ENCODE measurements at places on chromosomes 1 and 21. TPM values are rescaled to one million over a fixed set of nuclear protein-coding genes. Genes with fewer than 3 reads are reported as not detected.

DNA sequence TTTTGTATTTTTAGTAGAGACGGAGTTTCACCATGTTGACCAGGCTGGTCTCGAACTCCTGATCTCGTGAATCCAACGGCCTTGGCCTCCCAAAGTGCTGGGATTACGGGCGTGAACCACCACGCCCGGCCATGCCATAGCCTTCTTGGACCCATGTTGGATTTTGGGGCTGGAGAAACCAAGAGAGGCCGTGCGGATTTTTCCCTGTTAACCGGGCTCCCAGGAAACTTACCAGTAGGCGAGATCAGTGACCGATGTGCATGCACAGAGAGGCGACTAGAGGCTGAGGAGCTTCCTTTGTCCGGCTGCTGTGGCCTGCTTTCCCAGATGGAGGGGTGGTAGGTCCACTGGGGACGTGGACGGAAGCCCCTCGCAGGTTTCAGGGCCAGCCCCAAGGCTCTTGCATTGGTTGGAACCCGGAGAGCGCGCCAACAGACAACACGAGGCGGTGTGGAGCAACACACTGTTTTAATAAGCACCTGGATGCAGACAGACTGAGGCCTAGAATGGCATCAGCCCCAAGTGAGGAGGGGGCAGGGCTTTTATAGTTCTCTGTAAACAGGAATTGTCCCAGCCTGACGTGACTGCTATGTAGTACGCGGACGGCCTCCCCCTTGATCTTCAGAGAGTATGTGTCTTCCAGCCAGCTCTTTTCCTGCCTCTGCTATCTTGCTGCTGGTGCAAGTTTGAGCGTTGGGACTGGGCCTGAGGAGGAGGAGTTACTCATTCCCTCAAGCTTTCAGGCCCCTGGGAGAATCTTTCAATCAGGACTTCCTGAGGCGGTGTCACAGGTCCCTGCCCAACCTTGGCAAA, at the start of gene ERVH48-1:
ERVH48-1 (minus strand) TSS at position 517 of the 813 bp plus-strand sequence. CDS start 6,624 bp downstream, outside the sequence.
- no peaks in the 10 kb centered on the region for H3K36me3 ChIP-seq
- H3K27me3 ChIP-seq: no peaks in the 10 kb centered on the region
- peak within 1 kb of the TSS; percentile 35 for H3K4me3 ChIP-seq
- H3K27ac ChIP-seq: peak within 1 kb of the TSS; percentile 67
- DNase-seq: no peak
- peaks cover 16% of the 10 kb centered on the region for H3K4me1 ChIP-seq

DNA sequence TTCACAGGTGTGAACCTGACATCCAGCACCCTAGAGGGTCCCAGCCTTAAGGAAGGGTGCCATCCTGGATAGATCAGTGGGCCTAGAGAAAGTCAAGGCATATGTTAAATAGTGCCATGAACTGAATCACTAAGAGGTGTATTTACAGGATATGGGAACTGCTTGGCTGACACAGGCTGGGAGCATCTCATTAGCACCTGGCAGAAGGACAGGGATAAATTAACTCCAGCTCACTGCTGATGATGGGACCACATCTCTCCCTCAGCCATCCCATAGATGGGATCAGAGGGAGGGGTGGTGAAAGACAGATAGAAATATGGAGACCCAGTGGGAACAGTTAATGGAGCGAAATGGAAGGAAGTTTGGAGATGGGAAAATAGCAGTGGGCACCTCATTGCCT, 122.0 kb downstream of the IGSF21 start:
- H3K4me3 ChIP-seq: no peak overlapping the region
- no peak for DNase-seq
- no peaks in the 10 kb centered on the region for H3K36me3 ChIP-seq
- H3K27me3 ChIP-seq: no peaks in the 10 kb centered on the region
- no peaks in the 10 kb centered on the region for H3K4me1 ChIP-seq
- H3K27ac ChIP-seq: no peak overlapping the region

- DNase-seq: no peak
- no peaks in the 10 kb centered on the region for H3K36me3 ChIP-seq
- no peak overlapping the region for H3K4me3 ChIP-seq
- no peak overlapping the region for H3K27ac ChIP-seq
- H3K4me1 ChIP-seq: no peaks in the 10 kb centered on the region
Observed at GRCh38 chr1:97461782-97462181, 459.1 kb downstream of the DPYD start.

DNA sequence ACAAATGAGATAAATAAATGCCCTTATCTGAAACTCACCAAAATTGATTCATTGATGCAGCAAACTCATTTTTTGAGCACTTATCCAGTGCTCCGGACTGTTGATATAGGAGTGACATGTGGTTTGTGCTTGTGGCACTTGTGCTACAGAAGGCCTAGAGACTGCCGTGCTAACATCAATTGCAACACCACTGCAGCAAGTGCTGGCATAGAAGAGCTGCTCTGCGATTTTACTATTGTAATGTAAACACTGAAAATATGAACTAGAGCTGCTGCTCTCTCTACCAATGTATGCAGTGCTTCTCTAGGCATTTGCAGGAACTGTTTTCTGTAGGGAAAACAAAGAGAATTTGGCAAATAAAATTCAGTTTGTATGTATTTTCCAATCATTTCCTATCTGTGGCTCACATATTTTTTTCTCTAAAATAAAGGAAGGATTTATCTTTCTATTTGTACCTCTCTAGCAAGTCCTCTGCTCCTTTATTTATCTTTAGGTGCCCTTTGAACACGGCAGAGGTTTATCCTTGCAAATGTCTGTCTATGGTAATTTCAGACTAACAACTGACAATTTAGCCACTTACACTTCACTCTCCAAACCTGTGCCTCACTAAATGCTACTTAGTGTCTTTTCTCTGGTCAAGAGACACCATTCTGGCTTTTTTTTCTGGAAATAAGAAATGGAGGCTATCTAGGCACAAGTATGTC, 409.5 kb upstream of the ADGRL2 start:
- no peaks in the 10 kb centered on the region for H3K36me3 ChIP-seq
- no peaks in the 10 kb centered on the region for H3K27me3 ChIP-seq
- no peak overlapping the region for H3K27ac ChIP-seq
- H3K4me1 ChIP-seq: no peaks in the 10 kb centered on the region
- DNase-seq: no peak
- no peak overlapping the region for H3K4me3 ChIP-seq

- no peak overlapping the region for H3K27ac ChIP-seq
- no peaks in the 10 kb centered on the region for H3K36me3 ChIP-seq
- H3K4me3 ChIP-seq: no peak overlapping the region
- no peaks in the 10 kb centered on the region for H3K4me1 ChIP-seq
- no peak for DNase-seq
Observed at GRCh38 chr1:76083189-76083588, 8.6 kb downstream of the ST6GALNAC3 start.

DNA sequence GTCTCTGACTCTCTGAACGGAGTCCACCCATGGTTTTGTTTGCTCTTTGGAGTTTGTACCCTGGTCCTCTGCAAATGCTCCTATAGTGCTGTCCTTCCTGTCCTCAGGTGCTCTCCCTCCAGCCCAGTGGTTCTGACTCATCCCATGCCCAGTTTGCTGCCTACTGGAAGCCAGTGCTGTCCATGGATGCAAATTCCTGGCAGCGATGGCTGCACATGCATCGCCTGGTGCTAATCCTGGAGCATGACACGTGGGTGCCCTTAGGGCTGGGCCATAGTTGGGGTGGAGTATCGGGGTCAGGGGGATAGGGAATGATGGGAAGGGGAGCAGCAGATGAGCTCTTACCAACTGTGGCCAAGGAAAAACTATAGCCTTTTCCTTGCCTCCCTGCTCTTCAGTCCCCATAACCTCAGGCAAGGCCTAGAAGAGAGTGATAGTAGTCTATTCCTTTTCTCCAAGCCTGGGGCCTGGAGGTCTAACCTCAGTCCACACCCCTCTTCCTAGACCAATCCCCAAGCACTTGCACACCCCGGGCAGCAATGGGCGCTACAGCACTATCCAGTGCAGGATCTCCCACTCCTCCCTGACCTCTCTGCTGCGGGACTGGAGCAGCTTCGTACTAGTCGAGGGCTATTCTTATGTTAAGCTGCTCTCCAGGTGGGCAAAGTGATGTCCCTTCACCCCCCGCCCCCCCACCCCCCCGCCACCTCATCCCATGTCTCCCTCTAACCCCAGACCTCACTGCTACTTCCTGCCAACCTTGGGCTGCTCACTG, 31.6 kb downstream of the HYI start:
- no peak for DNase-seq
- no peak overlapping the region for H3K27ac ChIP-seq
- no peak overlapping the region for H3K4me3 ChIP-seq
- H3K36me3 ChIP-seq: peaks cover 34% of the 10 kb centered on the region
- H3K27me3 ChIP-seq: no peaks in the 10 kb centered on the region

- DNase-seq: no peak
- no peaks in the 10 kb centered on the region for H3K27me3 ChIP-seq
- H3K4me3 ChIP-seq: no peak overlapping the region
- H3K27ac ChIP-seq: no peak overlapping the region
Observed at GRCh38 chr1:90220941-90221693, 226.2 kb downstream of the ZNF326 start.

- H3K4me3 ChIP-seq: peak overlapping the region; percentile 83
- no peaks in the 10 kb centered on the region for H3K27me3 ChIP-seq
- no peak for DNase-seq
Observed at GRCh38 chr1:110336300-110337039, 2.7 kb upstream of the RBM15 start.

GRCh38 chr21:35849144-35849543, 211.2 kb downstream of the SETD4 start:
- no peak overlapping the region for H3K27ac ChIP-seq
- DNase-seq: no peak
- no peak overlapping the region for H3K4me3 ChIP-seq
- H3K27me3 ChIP-seq: peaks cover 2% of the 10 kb centered on the region

GRCh38 chr21:41851090-41851790, 27.9 kb downstream of the PRDM15 start:
- H3K4me3 ChIP-seq: no peak overlapping the region
- no peak overlapping the region for H3K27ac ChIP-seq
- no peaks in the 10 kb centered on the region for H3K27me3 ChIP-seq
- peaks cover 9% of the 10 kb centered on the region for H3K36me3 ChIP-seq
- DNase-seq: no peak

- no peaks in the 10 kb centered on the region for H3K27me3 ChIP-seq
- H3K4me3 ChIP-seq: peak within 1 kb of the TSS; percentile 77
- no peak for DNase-seq
- H3K36me3 ChIP-seq: peaks cover 3% of the 10 kb centered on the region
- peak within 1 kb of the TSS; percentile 29 for H3K27ac ChIP-seq
Observed at GRCh38 chr1:6554907-6555778, at the start of gene TAS1R1. TSS of gene TAS1R1 (plus strand) at chr1:6555307. CDS start at chr1:6555374, 67 bp downstream.

DNA sequence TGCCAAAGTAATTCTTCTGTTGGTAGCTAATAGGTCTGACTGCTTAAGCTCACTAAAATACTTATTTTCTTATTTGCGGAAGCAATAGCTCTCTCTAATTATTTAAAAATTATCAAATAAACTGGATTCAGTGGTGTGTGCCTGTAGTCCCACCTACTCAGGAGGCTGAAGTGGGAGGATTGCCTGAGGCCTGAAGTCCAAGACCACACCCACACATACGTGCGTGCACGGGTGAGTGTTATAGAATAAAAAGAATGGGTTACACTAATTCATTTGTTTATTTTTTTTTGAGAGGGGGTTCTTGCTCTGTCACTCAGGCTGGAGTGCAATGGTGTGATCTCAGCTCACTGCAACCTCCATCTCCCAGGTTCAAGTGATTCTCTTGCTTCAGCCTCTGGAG, 94.2 kb upstream of the HNRNPU start:
- H3K4me1 ChIP-seq: peaks cover 4% of the 10 kb centered on the region
- no peak for DNase-seq
- no peaks in the 10 kb centered on the region for H3K36me3 ChIP-seq
- peaks cover 1% of the 10 kb centered on the region for H3K27me3 ChIP-seq
- H3K27ac ChIP-seq: no peak overlapping the region
- H3K4me3 ChIP-seq: no peak overlapping the region

- H3K27ac ChIP-seq: peak overlapping the region; percentile 99
- peaks cover 33% of the 10 kb centered on the region for H3K36me3 ChIP-seq
- H3K4me3 ChIP-seq: peak overlapping the region; percentile 85
Observed at GRCh38 chr21:44914176-44914874, 6.4 kb downstream of the ITGB2 start.

DNA sequence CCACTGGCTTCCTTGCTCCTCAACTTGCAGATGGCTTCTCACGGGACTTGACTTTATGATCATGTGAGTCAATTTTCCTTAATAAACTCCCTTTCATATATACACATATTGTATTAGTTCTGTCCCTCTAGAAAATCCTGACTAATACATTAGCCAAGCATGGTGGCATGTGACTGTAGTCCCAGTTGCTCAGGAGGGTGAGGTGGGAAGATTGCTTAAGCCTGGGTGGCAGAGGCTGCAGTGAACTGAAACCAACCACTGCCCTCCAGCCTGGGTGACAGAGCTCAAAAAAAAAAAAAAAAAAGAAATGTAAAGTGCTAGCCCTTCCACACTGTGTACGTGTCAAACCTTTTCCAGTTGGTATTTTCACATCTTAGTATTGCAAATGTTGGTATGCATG, 857.0 kb downstream of the LTN1 start:
- no peak for DNase-seq
- H3K4me1 ChIP-seq: no peaks in the 10 kb centered on the region
- H3K27ac ChIP-seq: no peak overlapping the region
- H3K27me3 ChIP-seq: no peaks in the 10 kb centered on the region
- H3K36me3 ChIP-seq: no peaks in the 10 kb centered on the region

DNA sequence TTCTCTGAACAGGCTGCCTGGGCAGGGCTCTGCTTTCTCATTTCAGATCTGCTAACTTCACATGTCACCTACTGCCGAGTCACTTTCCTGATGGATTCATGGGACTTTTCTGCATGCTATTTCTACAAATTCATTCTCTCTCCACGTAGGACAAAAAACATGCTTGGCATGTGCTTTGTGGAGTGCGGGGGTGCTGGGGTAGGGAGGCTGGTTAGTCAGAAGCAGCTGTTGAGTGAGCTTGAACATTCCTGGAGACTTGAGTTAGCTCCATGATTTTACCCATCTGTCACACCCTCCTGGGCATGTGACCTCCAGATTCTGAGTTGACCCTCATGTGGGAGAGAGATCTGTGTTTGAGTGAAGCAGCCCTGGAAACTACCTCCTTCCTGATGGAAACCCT, 71.4 kb downstream of the UCK2 start:
- no peaks in the 10 kb centered on the region for H3K27me3 ChIP-seq
- no peak overlapping the region for H3K4me3 ChIP-seq
- peak overlapping the region; percentile 19 for H3K27ac ChIP-seq
- H3K4me1 ChIP-seq: peaks cover 21% of the 10 kb centered on the region
- peaks cover 28% of the 10 kb centered on the region for H3K36me3 ChIP-seq

DNA sequence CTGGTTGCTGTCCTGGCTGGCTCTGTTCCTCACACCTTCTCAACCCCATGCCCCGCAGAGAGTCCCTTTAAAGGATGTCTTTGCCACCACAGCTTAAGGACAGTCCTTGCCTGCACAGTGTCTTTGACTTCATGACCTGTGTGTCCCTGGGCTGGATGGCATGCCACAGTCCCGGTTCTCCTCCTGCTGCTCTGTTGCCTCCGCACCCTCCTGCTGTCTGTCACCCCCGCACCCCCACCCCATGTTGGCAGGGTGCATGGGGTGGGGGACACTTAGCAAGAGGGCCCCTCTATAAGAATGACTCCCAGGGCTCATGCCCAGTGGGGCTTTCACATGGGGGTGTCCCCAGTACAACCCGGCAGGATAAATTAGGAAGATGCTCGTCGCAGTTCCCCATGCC, 41.6 kb upstream of the PADI1 start:
- no peak for DNase-seq
- H3K4me1 ChIP-seq: no peaks in the 10 kb centered on the region
- H3K27ac ChIP-seq: no peak overlapping the region
- no peaks in the 10 kb centered on the region for H3K27me3 ChIP-seq
- no peaks in the 10 kb centered on the region for H3K36me3 ChIP-seq

The C1orf53 gene
- total RNA-seq: 1.3 TPM

The NCMAP gene
- total RNA-seq: not detected

The ACTL8 gene
- total RNA-seq: not detected

The COL8A2 gene
- 0.08 TPM for total RNA-seq

The IRF6 gene
- total RNA-seq: 0.17 TPM

The INAVA gene
- not detected for total RNA-seq

The MAD2L2 gene
- 81.8 TPM for total RNA-seq

The NTMT2 gene
- total RNA-seq: not detected

The ADAMTS1 gene
- 1.7 TPM for total RNA-seq

The SCAMP3 gene
- 147 TPM for total RNA-seq

The ADORA3 gene
- total RNA-seq: 0.20 TPM

Data from activated T-helper 1 cell treated with anti-CD3 and anti-CD28 coated beads, Interleukin-12 subunit alpha, Interleukin-12 subunit beta, Interleukin-2, Interleukin-4 antibody, amounts not matched to agents 30 ng/mL and 10 ng/mL and 1 ng/mL, durations not matched to agents 14 hours and 24 hours and 36 hours (primary cell).